Chondrocyte (in vitro differentiated cells): ENCODE measurements at places on chromosomes 7 and 10. TPM values are rescaled to one million over a fixed set of nuclear protein-coding genes. Genes with fewer than 3 reads are reported as not detected.

ELOVL3 gene
- not detected in 3 replicates for total RNA-seq

ADK gene
- 29.6 to 44.8 TPM (median 31.9 TPM) in 3 replicates for total RNA-seq

VIPR2 gene
- total RNA-seq, result 0.07 TPM in 1 of 3 replicates, not detected in the others

ENO4 gene
- 0.45 to 3.2 TPM (median 0.90 TPM) in 3 replicates for total RNA-seq

MEOX2 gene
- total RNA-seq, result 8.4 to 20.0 TPM (median 8.9 TPM) in 3 replicates

APBB1IP gene
- not detected in 3 replicates for total RNA-seq

TRPV5 gene
- total RNA-seq, result not detected in 3 replicates

GCC1 gene
- total RNA-seq, result 15.8 to 19.9 TPM (median 18.9 TPM) in 3 replicates

EGR2 gene
- total RNA-seq, result 11.7 to 17.8 TPM (median 11.9 TPM) in 3 replicates

FGFBP3 gene
- 3.8 to 6.1 TPM (median 5.3 TPM) in 3 replicates for total RNA-seq

DIP2C gene
- total RNA-seq, result 47.9 to 91.0 TPM (median 48.3 TPM) in 3 replicates

SEMA3D gene
- 1.4 to 7.0 TPM (median 2.0 TPM) in 3 replicates for total RNA-seq

RBM20 gene
- total RNA-seq, result 1.4 to 3.8 TPM (median 3.6 TPM) in 3 replicates

HABP2 gene
- total RNA-seq, result not detected in 3 replicates

ITGB8 gene
- 0.40 to 1.3 TPM (median 0.56 TPM) in 3 replicates for total RNA-seq

SLC26A5 gene
- not detected in 3 replicates for total RNA-seq

SPACDR gene
- total RNA-seq, result 0.42 to 0.87 TPM in 2 of 3 replicates, not detected in the other

IGFBP1 gene
- 0.30 to 1.7 TPM (median 0.62 TPM) in 3 replicates for total RNA-seq

RAMP3 gene
- not detected in 3 replicates for total RNA-seq

BLNK gene
- not detected in 3 replicates for total RNA-seq

MOGAT3 gene
- not detected in 3 replicates for total RNA-seq

RELN gene
- 0.22 TPM in 1 of 3 replicates, not detected in the others for total RNA-seq

CLRN3 gene
- total RNA-seq, result not detected in 3 replicates

ZSCAN25 gene
- total RNA-seq, result 10.4 to 19.9 TPM (median 14.1 TPM) in 3 replicates

NPFFR1 gene
- not detected in 3 replicates for total RNA-seq

DENND2A gene
- 6.5 to 16.3 TPM (median 16.0 TPM) in 3 replicates for total RNA-seq

MKI67 gene
- total RNA-seq, result 11.7 to 18.3 TPM (median 17.1 TPM) in 3 replicates
